ENCODE measurements at places on chromosomes 13 and 19.

GRCh38 chr13:99432609-99433542, 68.4 kb upstream of the TM9SF2 start:
- no peak for DNase-seq

- DNase-seq, result no peak
Measured at GRCh38 chr19:53285087-53285486, 17.6 kb upstream of the VN1R4 start.

DNA sequence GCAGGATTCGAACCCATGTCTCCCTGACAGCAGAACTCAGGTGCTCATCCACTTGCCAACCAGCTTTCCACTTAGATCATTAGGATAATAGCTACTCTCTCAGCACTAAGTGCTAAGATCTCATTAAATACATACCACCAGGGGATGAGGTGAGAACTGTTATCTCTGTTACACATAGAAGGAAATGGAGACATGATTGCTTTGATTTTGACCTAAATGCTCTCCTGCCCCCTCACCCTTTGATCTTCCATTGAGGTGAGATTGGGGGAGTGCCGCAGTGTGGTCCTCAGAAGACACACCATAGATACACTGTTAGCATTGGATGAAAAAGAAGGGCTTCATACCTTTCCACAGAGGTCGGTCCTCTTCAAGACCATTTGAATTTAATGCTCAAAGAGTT, 38.9 kb upstream of the NPAS1 start:
- DNase-seq, result no peak

DNA sequence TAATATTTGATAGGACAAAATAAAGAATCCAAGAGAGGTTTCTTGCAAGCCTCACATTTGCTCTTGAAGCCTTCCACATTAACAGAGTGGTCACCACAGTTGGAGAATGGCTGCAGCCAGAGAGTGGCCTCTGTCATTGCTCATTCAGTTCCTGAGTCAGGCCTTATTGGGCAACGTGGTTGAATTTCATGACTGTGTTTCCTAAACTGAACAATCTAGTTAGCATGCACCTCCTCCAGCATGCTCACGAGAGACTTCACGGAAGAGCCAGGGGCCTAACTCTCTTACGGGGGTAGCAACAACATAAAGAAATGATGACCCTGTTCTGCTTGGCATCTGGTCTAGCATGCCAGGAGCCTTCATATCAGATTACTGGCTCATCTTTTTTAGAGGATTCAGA, 9.6 kb upstream of the UBL3 start:
- no peak for DNase-seq

DNA sequence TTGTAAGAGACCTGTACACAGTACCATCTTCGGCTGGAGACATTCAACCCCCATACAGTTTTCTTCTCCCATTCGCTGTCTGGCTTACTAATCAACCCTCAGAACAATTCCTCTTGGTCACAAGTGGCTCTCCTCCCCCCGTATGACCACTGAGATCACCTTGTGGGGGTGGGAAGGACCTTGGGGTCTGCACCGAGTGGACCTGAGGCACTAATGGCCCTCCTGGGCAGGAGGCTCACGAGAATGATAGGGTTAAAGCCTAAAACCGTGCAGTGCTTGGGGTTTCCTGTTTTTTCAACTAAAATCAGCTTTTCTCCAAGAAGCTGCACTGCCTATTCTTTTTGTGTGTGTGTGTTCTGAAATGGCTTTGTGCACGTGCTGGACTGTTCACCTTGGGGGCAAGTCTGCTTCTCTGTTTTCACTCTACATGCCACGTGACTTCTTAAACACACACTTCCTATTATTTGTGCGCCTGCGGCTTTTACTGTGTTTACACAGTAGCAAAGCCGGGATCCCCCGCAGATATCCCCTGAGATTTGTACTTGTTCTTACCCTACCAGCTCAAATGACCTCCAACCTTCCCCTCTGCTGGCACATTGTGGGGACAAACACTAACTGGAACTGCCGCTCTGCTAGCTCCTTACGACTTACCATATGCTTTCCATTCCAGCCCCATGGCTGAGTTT, 12.3 kb downstream of the RBM26 start:
- peak; percentile 98 for DNase-seq

DNA sequence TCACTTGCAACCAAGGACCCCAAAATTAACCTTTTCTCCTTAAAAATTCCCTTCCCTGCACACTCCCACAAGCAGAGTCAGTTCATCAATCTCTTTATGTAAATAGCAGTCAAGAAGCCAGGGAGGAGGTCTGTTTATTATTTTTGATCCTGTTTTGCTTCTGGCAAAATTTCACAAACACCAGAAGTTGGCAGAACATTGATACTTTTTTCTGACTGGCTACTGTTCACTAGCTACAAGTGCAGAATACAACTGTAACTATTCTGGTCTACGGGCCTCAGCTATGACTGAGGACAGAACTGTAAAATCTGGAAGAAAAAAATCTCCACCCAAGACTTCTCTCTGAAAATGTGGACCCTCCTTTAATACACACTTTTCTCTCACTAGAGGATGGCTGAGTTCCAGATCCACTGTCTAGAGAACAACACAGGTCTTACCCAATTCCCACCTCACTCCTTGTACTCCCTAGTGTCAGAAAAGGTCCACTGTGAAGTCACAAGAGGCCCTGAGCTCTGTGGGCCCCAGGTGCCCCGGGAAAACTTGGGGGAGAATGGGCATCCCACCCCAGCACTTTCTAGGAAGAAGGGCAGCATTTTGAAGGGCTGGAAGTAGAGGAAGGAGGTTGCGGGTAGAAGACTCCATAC, 14.5 kb downstream of the STARD13 start:
- DNase-seq, result no peak

DNA sequence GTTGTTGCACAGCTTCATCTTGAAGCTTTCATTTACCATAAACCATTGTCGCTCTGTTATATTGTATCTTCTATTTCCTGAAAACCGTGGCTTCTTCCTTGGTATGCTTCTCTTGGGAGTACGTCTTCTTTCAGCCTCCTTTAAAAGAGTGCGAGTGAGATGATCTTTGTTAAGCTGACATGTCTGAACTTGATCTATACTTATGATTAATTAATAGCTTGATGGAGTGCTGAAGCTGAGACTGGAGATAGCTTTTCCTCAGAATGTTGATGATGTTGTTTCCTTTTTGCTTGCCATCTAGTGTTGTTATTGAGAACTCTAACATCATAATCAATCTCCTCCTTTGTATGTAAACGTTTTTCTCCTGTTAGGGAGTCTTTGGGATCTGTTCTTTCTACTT, 529.3 kb upstream of the SPRY2 start:
- no peak for DNase-seq

DNA sequence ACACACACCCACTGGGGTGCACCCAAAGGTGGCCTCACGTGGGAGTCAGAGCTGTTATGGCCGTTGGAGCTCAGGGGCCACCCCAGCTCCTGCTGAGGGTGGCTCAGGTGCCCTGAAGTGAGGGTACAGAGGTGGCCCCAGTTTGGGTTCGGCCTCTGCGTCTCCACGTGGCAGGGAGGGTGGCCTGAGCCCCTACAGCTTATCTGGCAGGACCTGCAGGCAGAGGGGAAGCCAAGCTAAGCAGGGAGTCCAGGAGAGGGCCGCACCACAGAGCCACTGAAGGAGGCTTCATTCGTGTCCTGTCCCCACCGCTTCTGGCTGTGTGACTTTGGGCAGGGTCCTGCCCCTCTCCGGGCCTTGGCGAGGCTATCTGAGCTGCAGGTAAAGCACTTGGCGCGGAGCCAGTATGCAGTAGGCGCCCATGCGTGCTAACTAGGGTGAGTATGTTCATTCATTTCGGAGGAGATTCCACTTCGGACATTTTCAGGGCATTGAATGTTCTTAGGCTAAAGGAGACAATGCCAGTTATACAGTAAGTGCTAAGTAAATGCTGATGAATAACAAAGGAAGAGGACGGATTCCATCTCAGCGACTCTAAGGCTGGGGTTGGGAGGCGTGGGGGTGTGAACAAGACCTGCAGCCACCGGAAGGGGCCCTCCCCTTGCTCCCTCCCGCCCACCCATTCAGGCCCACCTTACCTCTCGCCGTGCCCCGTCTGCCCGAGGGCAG, 4.9 kb downstream of the REX1BD start:
- DNase-seq, result no peak

GRCh38 chr13:60402022-60402421, 5.0 kb downstream of the TDRD3 start:
- no peak for DNase-seq

DNA sequence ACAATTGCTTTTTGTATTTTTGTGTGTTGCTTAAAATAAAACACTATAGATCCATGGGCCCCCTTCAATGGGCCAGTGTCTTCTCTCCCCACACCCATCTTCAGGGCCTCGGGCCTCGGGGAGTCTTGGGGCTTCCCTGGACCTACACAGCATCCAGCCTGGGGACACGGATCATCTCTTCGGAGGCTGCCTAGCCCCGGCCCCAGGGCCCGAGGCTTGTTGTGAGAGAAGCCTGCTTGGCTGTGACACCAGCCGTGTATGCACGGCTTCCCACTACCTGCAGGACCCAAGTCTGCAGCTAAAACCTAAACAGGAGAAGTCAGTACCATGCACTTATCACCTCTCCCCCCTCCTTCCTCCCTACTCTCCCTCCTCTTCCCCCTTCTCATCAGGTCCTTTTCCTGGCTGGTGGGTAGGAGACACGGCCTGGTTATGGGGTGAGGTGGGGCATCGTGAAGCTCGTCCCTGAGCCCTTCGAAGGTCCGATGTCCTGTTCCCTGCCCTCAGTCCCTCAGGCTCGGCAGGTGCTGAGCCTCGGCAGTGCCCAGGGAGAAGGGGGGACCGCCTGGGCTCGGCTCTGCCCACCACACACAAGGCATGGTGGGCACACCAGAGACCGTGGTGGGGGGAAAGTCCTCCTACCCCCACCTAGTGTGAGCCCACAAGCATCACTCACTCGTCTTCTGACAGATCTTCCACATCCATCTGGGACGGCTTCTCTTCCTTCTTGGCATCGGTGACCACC, 9.5 kb downstream of the C13orf46 start:
- no peak for DNase-seq

GRCh38 chr19:19900139-19900728, 512 bp upstream of the ZNF93 start:
- DNase-seq, result peak; percentile 58
